ENCODE measurements at places on chromosomes 2 and 18.

- DNase-seq = no peak
Observed at GRCh38 chr18:74957588-74958224, 251.2 kb downstream of the PTGR3 start.

DNA sequence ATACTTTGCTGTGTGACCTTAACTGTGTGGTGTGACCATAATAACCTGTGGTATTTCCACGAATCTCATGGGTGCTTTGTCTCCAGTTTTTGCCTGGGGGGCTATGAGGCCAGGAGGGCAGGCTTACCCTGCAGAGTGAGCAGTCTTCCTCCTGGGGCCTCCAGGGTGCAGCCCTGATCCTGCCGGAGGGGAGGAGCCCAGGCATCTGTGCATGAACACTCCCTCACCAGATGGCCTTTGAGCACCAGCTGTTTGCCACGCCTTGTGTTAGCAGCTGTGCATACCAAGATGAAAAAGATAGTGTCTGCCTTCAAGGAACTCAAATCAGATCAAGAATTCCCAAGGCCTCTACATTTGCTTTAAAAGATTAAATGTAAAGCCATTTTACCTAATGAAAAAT, 75.0 kb upstream of the RBM44 start:
- peak; percentile 46 for DNase-seq

DNA sequence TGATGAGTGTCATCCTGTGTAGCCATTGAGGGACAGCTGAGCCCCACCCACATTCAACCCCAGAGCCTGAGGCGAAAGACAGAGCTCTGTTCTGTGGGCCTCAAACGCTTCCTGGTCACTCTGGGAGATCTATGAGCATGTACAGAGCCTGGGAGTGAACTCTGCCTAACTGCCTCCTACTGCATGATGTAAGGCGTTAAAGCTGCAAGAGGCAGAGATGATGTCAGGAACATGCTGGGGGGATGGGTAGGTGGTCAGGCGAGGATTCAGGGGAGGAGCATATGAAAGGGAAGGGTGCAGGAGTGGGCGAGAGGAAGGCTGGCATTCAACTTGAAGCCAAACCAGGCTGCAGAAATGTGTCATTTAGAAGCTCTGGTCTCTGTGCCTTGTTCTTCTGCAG, 181.0 kb downstream of the TFCP2L1 start:
- no peak for DNase-seq

GRCh38 chr2:208142240-208142924, 3.6 kb downstream of the CRYGB start:
- DNase-seq = no peak

GRCh38 chr2:148875387-148876051, 492 bp downstream of the KIF5C start:
- peak; percentile 36 for DNase-seq

GRCh38 chr2:100606726-100607343, 44.0 kb downstream of the PDCL3 start:
- peak; percentile 55 for DNase-seq

DNA sequence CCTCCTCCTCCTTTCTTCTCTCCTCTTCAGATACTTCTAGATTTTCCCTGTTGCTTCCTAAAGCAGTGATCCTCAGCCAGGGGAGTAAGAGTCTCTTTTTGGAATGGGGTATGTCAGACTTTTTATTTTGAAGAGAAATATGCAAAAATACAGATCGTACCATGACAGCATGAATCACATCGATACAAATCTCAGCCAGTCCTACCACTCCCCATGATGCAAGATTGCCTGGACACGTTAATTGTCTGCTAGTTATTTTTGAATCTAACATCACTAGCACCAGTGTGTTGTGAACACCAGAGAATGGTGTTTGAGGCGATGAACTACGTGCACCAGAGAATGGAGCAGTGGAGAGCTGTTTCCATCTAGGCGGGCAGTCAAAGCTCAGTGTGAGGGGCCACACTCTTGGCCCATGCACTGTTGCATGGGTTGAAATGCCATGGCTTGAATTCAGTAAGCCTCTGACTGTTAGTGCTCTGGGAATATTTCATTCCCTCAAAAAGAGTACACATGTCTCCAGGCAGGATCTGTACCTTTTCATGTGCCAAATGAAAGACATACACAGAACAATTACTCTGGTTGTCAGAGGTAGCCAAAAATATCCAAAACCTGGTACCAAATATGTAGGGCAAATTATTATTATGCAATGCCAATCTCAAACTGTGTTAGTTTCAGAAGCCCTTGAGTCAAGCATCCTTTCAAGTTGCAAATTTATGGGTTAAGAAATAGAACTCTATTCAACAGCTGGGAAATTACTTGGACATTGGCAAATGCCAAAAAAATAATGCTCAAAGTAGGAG, 46.3 kb upstream of the RALBP1 start:
- DNase-seq = no peak

DNA sequence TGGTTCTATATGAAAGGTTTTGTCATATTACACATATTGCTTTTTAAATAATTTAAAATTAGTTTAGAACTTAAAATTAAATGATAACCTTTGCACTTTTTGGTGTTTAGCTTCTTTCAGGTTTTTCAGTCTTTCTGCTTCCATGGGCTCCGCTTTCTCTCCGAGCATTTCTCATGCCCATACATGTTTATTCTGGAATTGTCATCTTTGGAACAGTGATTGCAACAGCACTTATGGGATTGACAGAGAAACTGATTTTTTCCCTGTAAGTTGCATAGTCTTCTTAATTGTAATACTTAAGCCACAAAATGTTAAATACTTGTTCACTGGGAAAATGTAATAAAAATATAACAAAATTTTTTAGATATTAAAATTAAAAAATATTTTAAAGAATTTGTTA, 31.0 kb downstream of the CYBRD1 start:
- DNase-seq = no peak

- no peak for DNase-seq
Observed at GRCh38 chr2:76295762-76296161, 585.0 kb upstream of the GCFC2 start.

DNA sequence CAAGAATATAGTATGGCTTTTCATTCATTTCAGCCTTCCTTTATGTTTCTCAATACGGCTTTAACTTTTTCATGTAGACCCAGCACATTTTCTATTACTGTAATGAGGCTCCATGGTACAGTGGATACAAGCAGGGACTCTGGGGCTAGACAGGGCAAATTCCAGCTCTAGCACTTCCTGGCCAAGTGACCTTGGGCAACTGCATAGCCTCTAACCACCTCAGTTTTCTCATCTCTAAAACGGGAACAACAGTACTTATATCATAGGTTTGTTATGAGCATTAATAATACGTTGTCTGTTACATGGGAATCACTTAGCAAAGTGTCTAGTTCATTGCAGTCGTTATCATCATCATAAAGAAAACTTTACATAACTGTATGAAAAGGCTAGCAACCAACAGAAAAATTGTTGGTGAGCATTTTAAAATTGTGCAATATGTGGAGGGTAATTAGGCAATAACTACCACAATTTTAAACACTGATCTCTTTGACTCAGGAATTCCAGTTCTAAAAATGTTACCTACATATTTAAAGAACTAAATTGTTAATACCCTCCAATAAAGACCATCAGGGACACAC, 13.7 kb upstream of the RMDN2 start:
- no peak for DNase-seq

DNA sequence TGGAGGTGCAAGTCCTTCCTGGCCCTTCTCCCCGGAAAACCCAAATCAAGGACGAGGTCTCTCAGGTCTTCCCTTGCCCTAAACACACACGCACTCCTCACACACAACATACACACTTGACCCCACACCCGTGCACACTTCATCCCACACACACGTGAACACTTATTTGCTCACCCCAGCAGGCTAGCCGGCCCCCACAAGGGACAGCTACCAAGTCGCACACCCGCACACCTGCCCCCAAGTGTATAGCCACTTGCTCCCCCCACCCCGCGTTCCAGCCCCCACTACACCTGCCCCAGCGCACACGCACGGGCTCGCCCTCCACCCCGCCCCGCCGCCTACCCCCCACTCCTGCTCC, 359 bp downstream of the TGFBRAP1 start:
- peak; percentile 57 for DNase-seq

DNA sequence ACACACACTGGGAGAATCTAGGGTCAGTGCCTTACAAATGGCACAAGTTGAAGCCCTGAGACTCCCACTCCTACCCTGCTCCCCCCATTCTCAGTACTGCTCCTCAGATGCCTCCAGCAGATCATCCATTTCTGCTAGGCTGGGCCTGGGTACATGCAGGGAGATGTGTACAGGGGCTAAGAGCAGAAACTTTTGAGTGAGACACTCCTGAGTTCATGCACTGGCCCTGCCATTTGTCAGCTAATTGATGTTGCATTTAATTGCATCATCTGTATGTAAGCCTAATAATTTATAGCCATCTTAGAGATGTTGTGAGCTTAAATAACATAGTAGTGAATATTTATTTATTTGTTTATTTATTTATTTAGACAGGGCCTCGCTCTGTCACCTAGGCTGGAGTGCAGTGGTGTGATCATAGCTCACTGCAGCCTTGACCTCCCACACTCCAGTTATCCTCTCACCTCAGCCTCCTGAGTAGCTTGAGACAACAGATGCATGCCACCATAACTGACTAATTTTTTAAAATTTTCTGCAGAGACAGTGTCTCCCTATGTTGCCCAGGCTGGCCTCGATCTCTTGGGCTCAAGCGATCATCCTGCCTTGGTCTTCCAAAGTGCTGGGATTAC, 4.8 kb upstream of the CASP8 start:
- DNase-seq = no peak

DNA sequence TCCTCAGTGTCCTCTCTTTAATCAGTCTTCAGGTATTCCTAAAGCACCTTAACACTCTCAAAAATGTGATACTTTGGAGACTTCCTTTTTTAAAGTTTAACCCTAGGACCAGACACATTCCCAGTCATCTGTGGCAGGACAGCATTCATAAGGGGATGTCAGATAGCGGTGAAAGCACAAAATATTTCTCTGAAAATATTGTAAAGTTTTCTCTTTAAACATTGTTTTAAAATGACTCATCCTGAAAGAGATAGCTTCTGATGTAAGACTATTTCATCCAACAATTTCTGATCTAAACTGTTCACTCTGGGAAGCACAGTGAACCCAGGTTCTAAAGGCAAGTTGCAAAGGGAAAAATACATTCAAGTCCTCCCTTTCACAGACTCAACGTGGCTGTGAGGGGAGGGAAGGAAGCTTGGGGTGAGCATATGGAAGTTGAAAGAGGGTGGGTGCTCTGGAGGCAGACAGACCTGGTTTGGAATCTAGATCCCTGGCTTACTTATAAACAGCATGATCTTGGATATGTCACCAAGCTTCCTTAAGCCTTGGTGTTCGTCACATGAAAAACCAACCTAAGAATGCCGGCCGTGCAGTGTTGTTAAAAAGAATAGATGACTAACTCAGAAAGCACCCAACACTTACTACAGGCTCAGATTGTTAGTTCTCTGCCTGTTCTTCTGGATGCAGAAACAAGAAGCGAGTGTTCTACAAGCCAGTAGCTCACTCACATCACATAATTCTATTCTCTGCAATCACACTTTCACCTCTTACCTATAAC, 12.1 kb downstream of the GALNT14 start:
- DNase-seq = no peak

GRCh38 chr2:84939426-84940087, 31.4 kb upstream of the KCMF1 start:
- DNase-seq = peak; percentile 93

GRCh38 chr2:102788885-102789260, 27.0 kb downstream of the TMEM182 start:
- DNase-seq = no peak

DNA sequence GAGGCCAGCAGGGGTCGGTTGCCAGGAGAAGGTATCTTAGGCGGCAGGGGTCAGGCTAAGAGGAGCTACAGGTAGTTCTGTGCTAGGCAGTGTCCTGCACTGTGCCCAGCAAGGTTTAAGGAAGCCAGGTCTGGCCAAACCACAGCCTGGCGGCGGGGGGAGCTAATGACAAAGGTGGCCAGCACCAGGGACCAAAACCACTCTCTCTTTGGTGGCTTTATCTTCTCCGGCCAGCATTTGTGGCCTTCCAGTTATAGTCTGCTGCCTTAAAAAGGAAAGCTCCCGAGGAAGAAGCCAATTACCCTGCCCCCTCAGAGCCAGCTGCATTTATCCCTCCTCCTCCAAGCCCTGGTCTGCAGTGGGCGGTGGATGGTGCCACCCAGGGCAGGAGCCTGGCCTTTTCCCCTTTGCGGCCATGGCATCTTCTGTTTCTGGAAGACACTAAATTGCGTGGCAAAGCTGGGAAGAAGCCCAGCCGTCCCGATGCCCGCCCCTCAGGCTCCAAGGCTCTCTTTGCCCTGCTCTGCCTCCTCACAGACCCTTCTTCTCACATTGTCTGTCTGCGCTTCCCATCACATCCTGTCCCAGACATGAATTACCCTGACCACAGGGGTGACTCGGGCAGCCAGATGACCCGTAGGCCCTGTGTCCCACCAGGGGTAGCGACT, 94.6 kb downstream of the EN1 start:
- no peak for DNase-seq

- no peak for DNase-seq
Observed at GRCh38 chr2:201830666-201831065, 24.3 kb downstream of the CDK15 start.

- no peak for DNase-seq
Observed at GRCh38 chr2:172742931-172743540, 7.4 kb downstream of the RAPGEF4 start.

DNA sequence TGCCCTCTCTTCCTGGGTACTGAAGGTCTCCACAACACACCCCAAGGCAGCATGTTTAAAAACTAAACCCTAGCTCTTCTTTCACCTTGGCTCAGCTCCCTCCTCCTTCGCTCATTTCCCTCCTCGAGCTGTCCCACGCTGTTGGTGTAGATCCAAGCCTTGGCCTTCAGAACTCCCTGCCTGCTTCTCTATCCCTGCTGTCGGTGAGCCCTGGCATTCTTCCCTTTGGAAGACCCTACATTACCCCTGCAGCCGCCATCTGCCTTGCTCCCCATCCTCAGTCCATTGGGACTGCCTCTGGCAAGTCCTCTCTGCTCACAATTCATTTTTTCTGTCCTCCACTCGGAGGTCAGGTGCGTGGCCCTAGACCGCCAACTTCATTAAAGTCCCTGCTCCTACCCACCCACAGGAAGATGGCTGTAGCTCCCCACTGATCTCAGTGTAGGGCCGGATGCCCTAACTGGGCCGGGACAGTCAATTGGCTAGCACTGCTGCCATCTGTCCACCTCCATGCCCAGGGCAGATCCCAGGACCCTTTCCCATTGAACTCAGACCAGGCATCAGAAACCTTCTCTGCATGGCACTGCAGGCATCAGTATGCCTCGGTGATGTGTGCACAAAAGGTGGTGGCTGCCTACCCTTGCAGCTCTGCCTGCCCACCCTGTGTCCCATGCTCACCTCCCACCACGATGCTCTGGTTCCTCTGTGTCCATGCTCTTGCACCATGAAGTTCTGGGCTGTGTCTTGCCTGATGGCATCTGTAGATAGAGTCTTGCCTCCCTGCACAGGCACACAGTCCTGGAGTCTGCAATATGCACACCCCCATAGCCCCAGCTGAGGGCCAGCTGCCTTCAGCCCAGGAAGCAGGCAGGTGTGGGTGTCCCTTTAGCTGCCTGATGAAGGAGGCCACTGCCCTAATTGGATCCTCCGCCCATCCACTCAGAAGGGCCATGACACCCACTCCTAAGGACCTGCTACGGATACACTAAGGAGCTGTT, 5.7 kb downstream of the AMER3 start:
- no peak for DNase-seq

GRCh38 chr2:47639467-47639866, 143.5 kb upstream of the MSH6 start:
- no peak for DNase-seq

Data from B cell (primary cell).